WERI-Rb-1 (cell line): ENCODE measurements at places on chromosomes 12 and 14.

DNA sequence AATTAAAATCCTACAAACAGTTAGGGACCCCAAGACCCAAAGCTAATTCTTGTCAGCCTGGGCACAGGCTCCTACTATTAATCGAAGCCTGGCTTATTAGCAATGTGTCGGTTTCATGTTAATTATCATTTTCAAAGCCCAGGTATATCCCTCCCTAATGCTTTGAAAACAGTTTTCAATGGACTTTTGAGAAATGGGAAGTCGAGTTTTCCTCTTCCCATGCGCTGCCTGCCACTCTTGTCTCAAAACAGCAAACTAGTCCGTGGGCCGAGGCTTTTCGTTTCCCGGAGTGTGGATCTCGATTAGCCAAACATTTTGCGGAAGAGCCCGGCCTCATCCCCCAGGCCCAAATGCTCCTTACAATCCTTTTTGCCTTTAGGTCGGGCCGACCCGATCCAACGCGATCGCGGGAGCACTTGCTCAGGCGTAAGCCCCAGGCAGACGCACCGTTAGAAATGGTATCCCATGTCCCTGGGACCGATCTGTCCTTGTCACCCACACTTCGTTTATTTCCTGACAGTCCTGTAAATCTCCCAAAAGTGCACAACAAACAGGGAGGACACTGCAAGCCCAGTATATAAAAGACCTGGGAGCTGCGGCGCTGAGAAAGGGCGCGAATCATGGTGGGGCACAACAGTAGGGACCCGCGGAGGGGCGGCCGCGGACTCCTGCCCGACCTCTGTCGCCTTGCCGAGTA, 1.5 kb downstream of the SIX6 start:
- no peak for DNase-seq

GRCh38 chr12:49564686-49565405, 3.1 kb downstream of the MCRS1 start:
- DNase-seq: no peak

DNA sequence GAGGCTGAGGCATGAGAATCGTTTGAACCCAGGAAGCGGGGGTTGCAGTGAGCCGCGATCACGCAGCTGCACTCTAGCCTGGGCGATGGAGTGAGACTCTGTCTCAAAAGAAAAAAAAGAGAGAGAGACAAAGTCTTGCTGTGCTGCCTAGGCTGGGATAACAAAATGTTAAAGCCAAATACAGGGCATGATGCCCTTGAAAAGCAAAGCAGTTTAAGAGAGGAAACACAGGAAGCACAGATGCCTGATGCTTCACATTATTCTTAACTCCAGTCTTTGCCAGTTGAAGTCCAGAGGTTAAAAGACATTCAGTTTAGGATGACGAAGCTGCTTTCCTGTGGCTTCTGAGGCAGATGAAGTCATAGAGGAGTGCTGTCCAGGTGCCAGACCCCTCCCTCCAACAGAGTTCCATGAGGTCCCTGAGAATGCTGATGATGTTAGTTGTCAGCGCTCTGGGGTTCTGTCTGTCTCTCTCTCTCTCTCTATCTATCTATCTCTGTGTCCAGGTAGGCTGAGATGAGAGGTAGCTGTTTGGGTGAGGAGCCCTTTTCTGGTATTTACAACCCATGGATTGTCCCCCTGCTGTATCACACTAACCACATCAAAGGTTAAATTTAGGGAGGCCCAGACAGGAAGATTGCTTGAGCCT, 4.9 kb upstream of the MRPL52 start:
- no peak for DNase-seq

GRCh38 chr14:26067341-26067740, 530.5 kb downstream of the NOVA1 start:
- no peak for DNase-seq

DNA sequence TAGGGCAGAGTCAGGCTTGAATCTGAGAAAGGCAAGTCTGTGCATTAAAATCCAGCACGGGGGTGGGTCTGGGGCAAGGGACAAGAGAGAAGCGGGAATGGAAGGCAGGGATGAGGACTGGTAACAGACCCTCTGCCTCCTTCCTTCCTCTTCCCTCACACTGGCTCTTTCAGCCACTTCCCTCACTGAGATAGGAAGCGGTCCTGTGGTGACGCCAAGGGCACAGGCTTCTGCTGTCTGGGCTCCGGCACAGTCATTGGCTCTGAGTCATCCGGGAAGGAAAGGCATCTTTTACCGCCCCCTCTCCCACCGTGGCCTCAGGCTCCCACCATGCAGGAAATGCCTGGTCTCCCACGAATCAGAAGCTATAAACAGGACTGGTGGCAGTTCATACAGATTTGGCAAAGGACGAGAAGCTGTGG, 70.2 kb downstream of the ETV6 start:
- DNase-seq: no peak

- DNase-seq: no peak
Measured at GRCh38 chr12:116406529-116406928, 129.0 kb upstream of the MED13L start.

- DNase-seq: no peak
Measured at GRCh38 chr12:73187765-73188164, 915.6 kb downstream of the TRHDE start.

GRCh38 chr14:64501411-64502171, 2.0 kb downstream of the ZBTB25 start:
- peak; percentile 12 for DNase-seq

DNA sequence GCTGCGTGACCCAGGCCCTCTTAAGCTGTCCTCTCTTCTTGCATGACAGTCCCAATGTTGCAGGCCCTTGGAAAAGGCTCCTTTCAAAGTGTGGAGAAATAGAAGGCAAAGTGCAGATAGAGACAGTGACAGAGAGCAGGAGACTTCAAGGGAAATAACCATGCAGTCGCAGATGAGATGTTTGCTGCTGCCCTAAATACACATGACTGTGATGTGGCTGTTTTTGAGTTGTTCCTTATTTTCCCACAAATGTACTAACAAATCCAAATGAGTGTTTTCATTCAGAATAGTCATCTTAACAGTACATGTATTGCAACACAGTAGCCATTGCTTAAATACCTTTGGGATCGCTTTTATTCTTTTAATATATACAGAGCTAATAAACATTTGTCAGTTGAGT, 101.6 kb downstream of the SLC15A5 start:
- no peak for DNase-seq

GRCh38 chr14:84209031-84209430, 1320.9 kb upstream of the FLRT2 start:
- DNase-seq: no peak

DNA sequence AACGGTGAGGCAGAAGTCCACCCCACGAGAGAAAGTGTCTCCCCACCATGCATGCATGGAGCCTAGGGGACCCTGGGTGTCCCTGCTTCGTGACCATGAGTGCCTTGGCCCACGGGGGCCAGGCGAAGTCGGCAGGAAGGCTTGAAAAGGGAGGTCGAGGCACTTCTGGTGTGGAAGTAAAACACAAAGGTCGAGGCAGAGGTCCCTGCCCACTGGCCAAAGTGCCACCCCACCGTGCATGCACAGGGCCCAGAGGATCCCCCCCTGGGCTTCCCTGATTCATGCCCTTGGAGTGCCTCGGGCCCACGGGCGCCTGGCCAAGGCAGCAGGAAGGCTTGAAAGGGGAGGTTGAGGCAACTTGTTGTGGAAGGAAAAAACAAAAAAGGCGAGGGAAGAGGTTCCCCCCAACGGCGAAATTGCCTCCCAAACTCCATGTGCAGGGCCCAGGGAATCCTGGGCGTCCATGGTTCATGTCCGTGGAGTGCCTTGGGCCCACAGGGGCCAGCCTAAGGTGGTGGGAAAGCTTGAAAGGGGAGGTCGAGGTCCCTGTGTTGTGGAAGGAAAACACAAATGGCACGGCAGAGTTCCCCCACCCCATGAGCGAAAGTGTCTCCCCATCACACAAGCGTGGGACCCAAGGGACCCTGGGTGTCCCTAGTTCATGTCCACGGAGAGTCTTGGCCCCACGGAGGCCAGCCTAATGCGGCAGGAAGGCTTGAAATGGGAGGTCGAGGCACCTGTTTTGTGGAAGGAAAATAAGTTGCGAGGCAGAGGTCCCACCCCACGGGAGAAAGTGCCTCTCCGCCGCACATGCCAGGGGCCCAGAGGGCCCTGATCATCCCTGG, 372.1 kb downstream of the ALG10 start:
- peak; percentile 1 for DNase-seq

GRCh38 chr12:13537623-13538022, 341.1 kb downstream of the EMP1 start:
- DNase-seq: no peak

- no peak for DNase-seq
Measured at GRCh38 chr12:5447320-5447719, 15.4 kb downstream of the NTF3 start.

DNA sequence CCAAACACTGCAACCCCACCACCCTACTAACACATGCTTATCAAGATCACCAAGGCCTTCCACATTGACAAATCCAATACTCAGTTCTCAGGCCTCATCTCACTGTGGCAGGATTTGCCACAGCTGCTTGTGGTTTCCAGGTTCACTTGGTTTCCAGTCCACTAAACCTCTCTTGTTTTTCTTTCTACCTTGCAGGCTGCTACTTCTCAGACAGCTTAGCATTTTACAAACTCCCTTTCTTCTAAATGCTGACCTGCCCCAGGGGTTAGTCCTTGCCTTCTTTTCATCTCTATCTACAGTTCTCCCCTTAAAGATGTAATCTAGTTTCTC, 84.1 kb downstream of the BCAT1 start:
- no peak for DNase-seq

GRCh38 chr12:105841840-105842239, 296.9 kb downstream of the NUAK1 start:
- no peak for DNase-seq

GRCh38 chr12:123713823-123714585, 1.9 kb downstream of the ATP6V0A2 start:
- DNase-seq: no peak

- DNase-seq: no peak
Measured at GRCh38 chr12:70110085-70110484, 133.1 kb upstream of the CNOT2 start.

GRCh38 chr12:8953773-8954402, 4.4 kb upstream of the M6PR start:
- no peak for DNase-seq

DNA sequence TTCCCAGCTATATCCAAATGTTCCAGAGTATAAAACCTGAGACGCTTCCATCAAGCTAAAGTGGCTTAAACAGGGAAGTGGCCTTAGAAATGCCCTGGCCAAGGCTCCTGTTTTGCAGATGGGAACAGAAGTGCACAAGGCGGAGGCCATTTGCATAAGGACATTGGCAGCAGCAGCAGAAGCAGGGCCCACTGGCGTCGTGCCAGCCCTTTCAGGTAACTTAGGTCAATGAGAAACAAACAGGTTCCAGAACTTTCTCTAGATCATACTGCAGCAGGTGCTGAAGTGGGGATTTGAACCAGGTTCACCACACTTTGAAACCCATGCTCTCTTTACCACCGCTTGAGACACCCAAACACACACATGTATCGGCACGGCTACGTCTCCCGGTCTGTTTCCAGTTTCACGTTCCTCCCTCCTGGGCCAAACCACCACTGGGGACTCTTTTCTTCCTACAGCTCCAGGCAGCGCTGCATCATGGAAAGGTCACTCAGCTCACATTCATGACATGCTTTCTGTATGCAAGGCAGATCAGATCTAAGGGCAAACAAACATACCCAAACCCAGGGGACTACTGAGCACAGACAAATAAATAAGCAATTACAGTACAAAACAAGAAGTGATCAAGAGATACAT, 46.0 kb upstream of the PLEKHG6 start:
- DNase-seq: no peak

GRCh38 chr12:84793558-84794367, 118.8 kb downstream of the SLC6A15 start:
- no peak for DNase-seq

- no peak for DNase-seq
Measured at GRCh38 chr14:21043387-21043973, 1.3 kb downstream of the RNASE7 start.

GRCh38 chr12:2940564-2940963, 18.6 kb upstream of the TEAD4 start:
- no peak for DNase-seq

DNA sequence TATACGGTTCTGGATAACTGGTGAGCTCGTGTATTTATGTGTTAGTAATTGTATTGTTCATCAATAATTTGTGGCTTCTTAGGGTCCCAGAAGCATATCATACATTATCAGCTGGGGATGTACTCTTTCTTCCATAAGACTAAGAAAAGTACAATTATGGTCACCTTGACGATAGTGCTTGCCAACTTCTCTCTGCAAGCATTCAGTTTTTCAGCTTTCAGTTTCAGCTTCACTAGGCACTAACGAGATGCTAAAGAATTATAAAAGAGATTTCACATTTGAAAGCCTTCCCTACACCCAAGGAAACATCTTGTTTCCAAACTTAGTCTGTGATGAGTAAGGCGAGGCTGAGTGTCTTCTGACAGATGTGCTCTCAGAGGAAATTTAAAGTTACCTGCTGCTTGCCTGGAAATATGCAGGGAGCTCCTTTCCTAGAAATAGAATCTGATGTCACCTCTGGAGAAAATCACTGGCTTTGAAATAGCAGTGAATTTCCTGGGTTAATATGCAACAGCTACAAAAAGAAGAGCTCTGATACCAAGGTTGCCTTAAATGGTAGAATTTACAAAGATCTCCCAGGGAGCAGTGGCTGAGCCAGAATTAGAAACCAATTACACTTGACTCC, 1419.9 kb upstream of the TMEM132C start:
- no peak for DNase-seq

GRCh38 chr14:90514015-90514398, 117.2 kb downstream of the CALM1 start:
- DNase-seq: no peak

GRCh38 chr14:101072945-101073597, 169.5 kb upstream of the RTL1 start:
- DNase-seq: no peak

- DNase-seq: no peak
Measured at GRCh38 chr12:12087693-12088034, 16.9 kb downstream of the BCL2L14 start.

DNA sequence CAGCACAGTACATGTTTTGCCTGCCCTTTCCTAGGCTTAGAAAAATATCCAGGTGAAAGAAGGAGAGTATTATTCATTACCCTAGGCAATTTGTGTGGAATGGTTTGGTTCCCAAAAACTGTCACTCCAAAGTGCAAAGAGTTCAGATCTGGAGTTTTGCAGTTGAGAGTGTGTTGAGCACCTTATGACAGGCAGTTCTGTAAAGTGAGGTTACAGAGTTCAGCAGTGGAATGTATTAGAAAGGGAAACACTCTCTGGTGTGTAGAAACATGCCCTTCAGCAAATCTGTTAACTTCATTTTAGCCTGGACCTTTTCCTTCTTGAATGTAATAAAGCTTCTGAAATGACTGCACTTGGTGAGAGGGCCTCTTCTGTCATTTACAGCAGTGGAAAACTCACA, 154.0 kb upstream of the SSTR1 start:
- DNase-seq: no peak
